ENCODE measurements at places on chromosomes 3 and 15.

DNA sequence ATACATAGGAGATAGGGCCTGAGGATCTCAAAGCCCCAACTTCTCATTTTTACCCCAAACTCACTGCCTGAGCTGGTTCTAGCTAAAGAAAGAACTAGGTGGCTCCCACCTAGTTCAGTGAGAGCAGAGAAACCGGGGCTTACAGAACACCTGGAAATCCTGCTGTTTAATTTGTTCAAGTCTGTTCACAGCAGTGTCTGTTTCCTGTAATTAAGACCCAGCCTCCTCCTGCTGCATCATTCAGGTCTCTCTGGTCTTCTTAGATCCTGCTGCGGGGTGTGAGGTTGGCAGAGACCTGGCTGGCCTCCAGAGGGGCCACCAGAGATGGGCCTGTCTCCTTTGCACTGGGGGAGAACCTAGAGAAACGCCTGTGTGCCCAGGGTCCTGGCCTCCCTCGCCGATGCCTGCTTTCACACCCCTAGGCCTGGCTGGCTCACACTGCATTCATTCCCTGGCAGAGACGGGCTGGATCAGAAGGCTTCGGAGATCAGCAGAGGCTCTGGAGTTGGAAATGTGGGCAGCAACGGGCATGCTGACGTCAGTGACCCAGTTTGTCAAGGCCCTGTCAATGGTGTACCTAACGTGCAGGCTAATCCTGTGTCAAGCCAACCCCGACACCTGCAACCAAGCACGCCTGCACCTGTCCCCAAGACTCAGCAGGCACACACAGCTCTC lies 4.9 kb upstream of the CHRNA3 start:
- peak; percentile 90 for DNase-seq

GRCh38 chr3:51257870-51258269 lies 127.2 kb upstream of the MANF start:
- DNase-seq: no peak

DNA sequence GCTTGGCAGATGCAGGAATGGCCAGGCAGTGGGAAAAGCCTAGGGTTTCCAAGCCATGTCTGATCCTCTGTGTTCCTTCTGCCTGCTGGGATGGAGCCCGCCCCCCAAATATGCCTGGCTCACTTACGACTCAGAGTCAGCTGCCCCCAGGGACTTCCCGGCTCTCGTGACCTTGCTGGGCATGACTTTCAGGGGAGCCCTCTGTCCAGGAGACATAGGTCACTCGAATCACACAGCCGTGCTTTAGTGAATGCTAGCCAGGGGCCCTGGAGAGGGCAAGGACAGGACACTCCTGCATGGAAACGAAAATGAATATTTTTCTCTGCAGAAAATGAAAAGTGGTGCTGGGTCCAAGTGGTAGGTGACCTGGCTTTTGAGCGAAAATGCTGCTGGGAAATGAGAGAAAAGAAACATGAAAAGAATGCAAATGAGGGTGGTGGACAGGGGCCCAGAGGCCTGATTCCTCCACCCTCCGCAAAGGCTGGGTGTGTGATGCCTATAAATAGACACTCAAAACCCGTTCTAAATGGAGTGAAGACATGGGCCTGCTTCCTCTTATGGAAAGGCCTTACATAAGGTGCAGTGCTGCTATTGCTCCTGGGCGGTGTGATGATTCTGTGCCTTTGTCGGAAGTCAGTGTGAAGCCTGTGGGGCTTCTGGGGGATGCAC lies 107.4 kb downstream of the APBA2 start:
- no peak for DNase-seq

- no peak for DNase-seq
These were observed 55.9 kb downstream of the ARHGAP31 start for GRCh38 chr3:119350114-119350513.

GRCh38 chr3:39208463-39209055 lies 16.2 kb upstream of the XIRP1 start:
- DNase-seq: peak; percentile 65

GRCh38 chr3:101182734-101183133 lies 137.6 kb downstream of the IMPG2 start:
- DNase-seq: no peak

GRCh38 chr15:50341616-50342136 lies 13.3 kb downstream of the GABPB1 start:
- no peak for DNase-seq

Measured in SHP77 (cell line).